ENCODE measurements at places on chromosomes 4 and X. TPM values are rescaled to one million over a fixed set of nuclear protein-coding genes. Genes with fewer than 3 reads are reported as not detected.

GRCh38 chr4:141530627-141531026 lies 105.8 kb upstream of the IL15 start:
- no peak for DNase-seq

GRCh38 chr4:127997534-127998388 lies 32.6 kb downstream of the ABHD18 start:
- DNase-seq: peak; percentile 3

- no peak for DNase-seq
Measured at GRCh38 chrX:131874300-131874699, 148.8 kb upstream of the STK26 start.

The HERC6 gene
- 1.6 TPM for total RNA-seq

The SH3BGRL gene
- total RNA-seq: 30.9 TPM

Data from lung microvascular endothelial cell (primary cell).